ENCODE measurements at places on chromosomes 6 and 20.

DNA sequence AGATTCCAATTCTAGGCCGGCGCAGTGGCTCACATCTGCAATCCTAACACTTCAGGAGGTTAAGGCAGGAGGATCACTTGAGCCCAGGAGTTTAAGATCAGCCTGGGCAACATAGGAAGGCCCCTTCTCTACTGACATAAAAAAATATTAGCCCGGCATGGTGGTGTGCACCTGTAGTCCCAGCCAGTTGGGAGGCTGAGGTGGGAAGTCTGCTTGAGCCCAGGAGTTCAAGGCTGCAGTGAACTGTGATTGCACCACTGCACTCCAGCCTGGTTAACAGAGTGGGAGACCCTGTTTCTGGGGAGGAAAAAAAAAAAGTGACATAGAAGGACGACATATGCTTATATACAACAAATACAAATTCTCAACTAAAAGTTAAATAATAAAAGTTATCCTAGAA is 30.9 kb downstream of the B4GALT5 start:
- no peak for DNase-seq

GRCh38 chr6:19558934-19559333 is 278.2 kb upstream of the ID4 start:
- no peak for DNase-seq

- no peak for DNase-seq
Measured at GRCh38 chr6:5012519-5012918, 8.7 kb upstream of the RPP40 start.

- no peak for DNase-seq
Measured at GRCh38 chr6:138387577-138388368, 10.1 kb downstream of the SMIM28 start.

- DNase-seq: peak; percentile 77
Measured at GRCh38 chr6:41050536-41050935, 2.5 kb upstream of the APOBEC2 start.

GRCh38 chr20:9531581-9531980 is 17.2 kb downstream of the LAMP5 start:
- no peak for DNase-seq

DNA sequence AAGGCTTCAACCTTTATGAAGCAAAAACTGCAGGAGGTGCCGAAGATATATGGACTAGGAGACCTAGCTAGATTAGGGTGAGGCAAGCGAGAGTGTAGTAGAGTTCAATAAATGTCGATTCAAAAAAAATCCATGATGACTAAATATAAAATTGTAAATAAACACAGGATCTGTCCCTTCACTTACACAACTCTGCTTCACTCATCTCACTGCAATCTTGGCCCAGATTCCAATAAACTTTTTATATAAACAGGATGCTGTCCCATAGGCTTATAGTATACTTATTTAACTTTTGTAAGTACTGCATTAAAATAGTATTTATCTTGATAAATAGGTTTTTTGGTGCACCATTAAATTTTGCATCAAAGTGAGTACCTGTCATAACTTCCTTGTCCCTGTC is 648.4 kb upstream of the NRSN1 start:
- no peak for DNase-seq

DNA sequence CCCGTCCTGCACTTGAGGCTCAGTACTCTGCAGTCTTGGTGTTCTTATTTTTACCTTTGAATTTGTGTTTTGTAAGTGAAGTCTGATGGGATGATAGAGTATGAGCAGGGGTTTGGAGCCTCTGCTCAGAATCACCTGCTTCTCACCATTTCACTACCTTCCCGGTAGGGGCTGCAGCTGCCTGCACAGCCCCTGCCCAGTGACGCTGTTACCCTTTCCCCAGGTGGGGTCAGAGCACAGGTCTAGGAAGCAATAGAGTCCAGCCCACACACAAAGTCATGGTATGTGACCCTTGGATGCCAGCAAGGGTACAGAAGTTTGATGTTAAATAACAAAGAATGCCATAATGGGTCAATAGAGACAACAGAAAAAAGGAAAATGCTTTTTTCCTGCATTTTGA is 101.8 kb upstream of the TCF21 start:
- no peak for DNase-seq

DNA sequence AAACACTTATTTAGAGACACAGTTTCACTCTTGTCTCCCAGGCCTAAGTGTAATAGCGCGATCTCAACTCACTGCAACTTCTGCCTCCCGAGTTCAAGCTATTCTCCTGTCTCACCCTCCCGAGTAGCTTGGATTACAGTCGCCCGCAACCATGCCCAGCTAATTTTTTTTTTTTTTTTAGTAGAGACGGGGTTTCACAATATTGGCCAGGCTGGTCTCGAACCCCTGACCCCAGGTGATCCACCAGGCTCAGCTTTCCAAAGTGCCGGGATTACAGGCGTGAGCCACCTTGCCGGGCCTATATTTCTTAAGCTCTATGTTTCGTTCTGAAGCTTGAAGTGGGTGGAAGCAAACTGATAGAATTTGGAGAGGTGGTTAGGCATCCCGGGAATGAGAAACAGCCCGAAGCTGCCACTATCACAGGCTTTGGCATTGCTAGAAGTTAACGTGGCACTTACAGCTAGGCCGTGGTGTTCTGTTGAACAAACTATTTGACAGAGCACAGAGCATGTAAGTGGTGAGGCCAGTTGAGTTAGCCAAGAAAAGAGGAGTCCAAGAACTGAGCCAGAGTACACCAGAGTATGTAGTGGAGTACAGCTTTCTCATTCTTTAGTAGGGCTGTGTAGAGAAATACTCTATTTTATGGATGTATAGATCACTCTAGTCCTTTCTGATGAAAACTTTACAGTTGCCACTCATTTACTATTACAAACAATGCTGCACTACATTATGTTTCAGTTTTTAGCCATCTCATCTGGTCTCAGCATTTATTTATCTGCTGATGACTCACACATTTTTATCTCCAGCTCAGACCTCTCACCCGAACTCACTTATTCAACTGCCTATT is 62.0 kb upstream of the HFE start:
- DNase-seq: peak; percentile 90

GRCh38 chr6:133202610-133203343 is 38.4 kb upstream of the EYA4 start:
- no peak for DNase-seq

- DNase-seq: no peak
Measured at GRCh38 chr20:48710341-48711043, 117.3 kb downstream of the PREX1 start.

GRCh38 chr6:92271091-92271490 is 1148.3 kb downstream of the EPHA7 start:
- no peak for DNase-seq

DNA sequence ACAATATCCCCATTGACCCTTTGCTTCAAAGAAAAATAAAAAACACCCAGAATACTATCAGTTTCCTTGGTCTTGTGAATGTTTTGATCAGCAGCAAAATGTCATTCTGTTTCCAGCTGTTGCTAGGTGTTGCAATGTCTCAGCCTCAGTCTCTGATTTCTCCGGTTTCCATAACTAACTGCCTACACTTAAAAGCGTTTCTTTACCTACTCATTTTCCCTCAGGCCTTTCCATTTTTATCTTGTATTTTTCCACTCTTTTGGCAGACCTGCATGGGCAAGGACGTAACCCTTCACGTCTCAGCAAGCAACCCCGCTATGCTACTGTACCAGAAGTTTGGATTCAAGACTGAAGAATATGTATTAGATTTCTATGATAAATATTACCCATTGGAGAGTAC is 49.4 kb downstream of the KAT14 start:
- DNase-seq: no peak

DNA sequence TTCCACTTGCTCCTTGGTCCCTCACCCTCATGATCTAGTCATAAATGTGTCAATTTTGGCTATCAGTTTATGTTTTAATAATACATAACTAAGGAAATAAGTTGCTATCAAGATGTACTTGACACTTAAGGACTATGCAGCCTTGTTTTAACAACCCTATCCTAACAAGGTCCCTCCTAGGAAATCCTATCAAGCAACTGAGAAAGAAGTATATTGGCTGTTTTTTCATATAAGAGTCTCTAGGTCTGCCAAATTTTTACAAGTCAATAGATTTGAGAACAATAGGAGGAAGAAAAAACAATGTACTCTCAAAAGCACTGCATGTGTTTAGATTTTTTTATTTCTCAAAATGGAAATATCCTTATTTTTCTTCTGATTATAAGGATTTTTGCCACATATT is 14.7 kb downstream of the FILIP1 start:
- DNase-seq: no peak

- no peak for DNase-seq
Measured at GRCh38 chr6:43103253-43103876, 27.3 kb downstream of the PTK7 start.

- no peak for DNase-seq
Measured at GRCh38 chr6:96755096-96755495, 82.2 kb downstream of the GPR63 start.

GRCh38 chr6:4727217-4727616 is 49.0 kb upstream of the CDYL start:
- DNase-seq: peak; percentile 71

- no peak for DNase-seq
Measured at GRCh38 chr20:1950836-1951235, 43.0 kb downstream of the PDYN start.

- no peak for DNase-seq
Measured at GRCh38 chr6:110980648-110981047, 1.2 kb upstream of the RPF2 start.

DNA sequence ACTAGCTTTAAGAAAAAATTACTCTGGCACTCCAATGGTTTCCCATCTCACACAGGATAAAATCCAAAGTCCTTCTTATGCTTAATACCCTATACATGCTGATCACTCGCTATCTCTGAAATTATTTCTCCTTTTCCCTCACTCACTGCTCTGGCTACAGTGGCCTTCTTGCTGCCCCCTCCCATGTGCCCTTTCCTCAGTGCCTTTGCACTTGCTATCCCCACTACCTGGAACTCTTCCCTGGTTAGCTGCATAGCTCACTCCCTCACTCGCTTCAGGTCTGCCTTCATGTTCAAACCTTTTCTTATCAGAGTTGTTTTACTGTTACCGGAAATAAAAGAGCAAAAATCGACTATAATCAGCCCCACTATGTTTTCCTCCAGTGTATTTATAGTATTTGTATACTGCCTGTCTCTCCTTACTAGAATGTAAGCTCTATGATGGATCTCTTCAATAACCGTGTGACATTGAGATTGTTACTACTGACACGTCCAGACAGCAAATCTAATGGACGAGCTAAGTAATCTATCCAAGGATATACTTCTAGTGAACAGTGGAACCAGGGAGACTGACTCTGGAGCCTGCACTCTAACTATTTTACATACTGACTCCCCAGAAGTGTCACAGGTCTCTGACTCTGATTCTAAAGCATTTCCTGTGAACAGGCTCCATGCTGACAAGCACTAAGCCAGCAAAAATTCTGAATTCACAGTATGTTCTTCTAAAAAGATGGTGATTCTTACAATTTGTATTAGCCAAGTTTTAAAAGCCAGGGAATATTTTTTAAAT is 25.1 kb downstream of the FKBP5 start:
- DNase-seq: no peak

DNA sequence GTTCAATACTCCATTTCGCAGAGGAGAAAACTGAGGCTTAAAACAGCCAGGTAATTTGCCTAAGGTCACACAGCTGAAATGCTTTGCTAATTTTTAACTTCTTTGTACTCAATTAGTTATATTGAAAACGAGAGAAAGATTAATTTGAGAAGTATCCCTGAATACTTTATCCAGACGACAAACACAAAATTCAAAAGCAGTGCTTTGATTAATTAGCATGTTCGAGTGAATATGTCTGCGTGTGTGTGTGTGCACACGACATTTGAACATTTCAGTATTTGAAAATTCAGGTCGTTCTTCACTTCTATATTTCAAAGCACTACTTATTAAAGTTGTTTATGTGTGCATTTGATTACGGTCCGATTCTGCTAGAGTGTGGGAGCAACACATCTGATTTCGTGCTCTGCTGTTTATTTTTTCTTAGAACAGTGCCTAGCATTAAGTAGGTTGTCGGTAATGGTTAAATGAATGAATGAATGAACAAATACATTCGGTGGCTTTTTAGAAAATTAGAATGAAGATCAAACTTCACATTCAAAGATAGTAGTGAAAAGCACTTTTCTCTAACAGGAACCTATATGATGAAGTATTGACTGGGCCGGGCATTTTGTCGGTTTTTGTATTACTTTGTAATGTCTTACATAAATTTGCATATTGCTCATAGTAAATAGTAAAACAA is 36.9 kb upstream of the SYNCRIP start:
- DNase-seq: peak; percentile 46

- no peak for DNase-seq
Measured at GRCh38 chr6:3355358-3356055, 96.8 kb downstream of the PSMG4 start.

GRCh38 chr6:50707652-50708300 is 5.5 kb upstream of the TFAP2D start:
- DNase-seq: no peak

GRCh38 chr20:40961686-40962640 is 66.7 kb upstream of the TOP1 start:
- DNase-seq: no peak

DNA sequence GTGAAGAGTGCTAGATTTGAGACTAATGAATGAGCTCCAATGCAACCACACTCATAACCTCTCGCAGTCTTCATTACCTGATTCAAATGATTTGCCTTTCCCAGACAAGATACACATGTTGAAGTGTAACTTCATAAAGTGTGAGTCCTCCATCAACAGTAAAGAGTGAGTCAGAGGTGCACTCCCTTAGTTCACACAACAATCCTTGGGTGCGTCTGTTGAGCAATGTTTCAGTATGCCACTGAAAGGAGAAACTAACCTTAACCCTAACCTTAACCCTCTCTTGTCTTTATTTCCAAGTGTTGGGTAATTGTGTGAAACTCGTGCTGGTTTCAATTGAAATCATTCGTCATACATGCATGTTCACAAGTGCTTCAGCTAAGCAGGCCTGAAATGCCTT is 21.0 kb upstream of the RIN2 start:
- DNase-seq: no peak

GRCh38 chr6:44397424-44398164 is 10.1 kb downstream of the CDC5L start:
- DNase-seq: no peak

- no peak for DNase-seq
Measured at GRCh38 chr20:51528263-51529027, 14.1 kb downstream of the NFATC2 start.

- DNase-seq: no peak
Measured at GRCh38 chr6:169169375-169169774, 84.3 kb downstream of the THBS2 start.

DNA sequence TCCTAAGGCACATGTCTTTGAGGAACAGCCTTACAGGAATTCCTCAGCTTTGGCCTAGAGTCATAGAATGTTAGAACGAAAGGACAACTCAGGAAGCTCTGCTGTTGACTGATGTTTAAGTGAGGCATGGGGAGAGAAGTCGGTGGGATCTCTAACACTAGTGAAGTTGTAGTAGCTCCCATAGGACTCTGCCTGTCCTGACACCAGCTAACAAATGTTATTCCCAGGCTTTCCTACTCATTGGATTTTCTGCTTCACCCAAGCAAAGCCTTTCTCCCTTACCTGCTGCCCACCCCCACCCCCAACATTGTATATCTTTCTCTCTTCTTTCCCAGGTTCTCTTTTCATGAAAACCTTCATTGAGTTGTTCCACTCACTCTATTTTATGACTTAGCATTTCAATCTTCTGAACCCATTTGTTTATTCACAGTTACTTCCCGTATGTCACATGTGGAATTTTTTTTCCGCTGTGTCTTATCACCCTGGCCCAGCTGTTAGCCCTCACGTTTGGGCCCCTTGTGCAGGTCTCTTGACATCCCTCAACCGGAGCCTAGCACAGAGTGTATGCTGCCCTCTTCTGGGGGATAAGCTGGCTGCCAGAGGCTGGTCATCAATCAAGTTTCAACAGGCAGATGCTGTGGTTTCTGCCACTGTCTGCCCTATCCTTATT is 39.2 kb upstream of the RNF8 start:
- DNase-seq: peak; percentile 99

GRCh38 chr6:95846652-95847051 is 169.1 kb upstream of the FUT9 start:
- DNase-seq: no peak

Measured in hematopoietic multipotent progenitor cell treated with erythropoietin and hydrocortisone succinate and interleukin-3 and kit ligand, for 8 days (in vitro differentiated cells).